ENCODE measurements at places on chromosomes 2 and 18. TPM values are rescaled to one million over a fixed set of nuclear protein-coding genes. Genes with fewer than 3 reads are reported as not detected.

The SERPINB13 gene
- 0.01 TPM for polyA plus RNA-seq

GRCh38 chr2:201093573-201093972 lies 21.8 kb downstream of the NDUFB3 start:
- DNase-seq, result no peak

DNA sequence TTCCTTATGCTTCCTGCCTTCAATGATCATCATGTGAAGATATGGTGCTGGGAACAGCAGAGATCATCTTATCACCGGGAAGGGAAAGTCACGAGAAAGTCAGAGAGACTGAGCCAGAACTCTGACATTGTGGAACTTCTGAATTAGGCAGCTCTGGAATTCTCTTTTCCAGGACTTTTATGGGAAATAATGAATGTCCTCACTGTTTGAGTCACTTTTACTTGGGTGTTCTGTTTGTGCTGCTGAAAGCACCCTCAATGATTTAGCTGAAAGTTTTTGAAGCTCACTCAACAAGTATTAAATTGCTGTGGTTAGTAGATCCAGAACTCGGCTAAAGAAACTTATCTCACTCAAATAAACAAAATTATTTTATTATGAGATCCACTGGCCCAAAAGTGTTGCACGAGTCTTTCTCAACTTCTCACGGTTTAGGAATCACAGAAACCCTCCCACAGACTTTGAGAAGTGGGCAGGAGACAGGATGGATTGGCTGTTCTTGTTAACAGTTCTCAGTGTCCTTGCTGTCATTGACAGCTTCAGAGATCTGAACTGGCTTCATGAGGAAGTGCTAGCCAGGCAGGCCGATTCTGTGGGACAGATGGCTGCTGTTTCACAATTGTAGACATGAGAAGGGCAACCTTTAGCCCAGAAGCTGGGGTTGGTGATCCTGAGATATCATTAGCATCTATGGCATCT lies 26.4 kb upstream of the ATRAID start:
- DNase-seq, result no peak

The CAVIN2 gene
- polyA plus RNA-seq, result 47.7 TPM

The C1QL2 gene
- not detected for polyA plus RNA-seq

Data from right renal pelvis (tissue), 4 donors.